ENCODE measurements at places on chromosomes 2 and 18. TPM values are rescaled to one million over a fixed set of nuclear protein-coding genes. Genes with fewer than 3 reads are reported as not detected.

Gene NAT8
- total RNA-seq, result not detected

Gene DIS3L2
- 24.7 TPM for total RNA-seq

Gene RFTN2
- total RNA-seq, result 7.4 TPM

DNA sequence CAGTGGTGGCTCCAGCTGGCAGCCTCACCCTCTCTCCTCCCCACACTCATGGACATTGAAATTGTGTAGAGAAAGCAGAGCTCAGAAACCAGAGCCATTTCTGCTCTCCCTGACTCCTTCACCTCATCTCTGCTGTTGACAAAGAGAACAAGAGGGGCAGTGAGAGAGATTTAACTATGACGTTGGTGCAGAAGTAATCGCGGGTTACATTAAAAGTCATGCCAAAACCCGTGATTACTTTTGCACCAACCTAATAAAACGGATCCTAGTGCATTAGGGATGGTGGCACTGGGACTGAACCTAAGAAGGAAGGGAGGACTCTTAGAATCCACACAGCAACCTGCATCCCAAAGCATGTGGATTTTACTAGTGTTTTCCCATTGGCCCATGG is 113.3 kb upstream of the CDC42EP3 start:
- no peaks in the 10 kb centered on the region for H3K36me3 ChIP-seq
- H3K27me3 ChIP-seq, result no peaks in the 10 kb centered on the region
- H3K4me1 ChIP-seq, result no peaks in the 10 kb centered on the region
- no peak overlapping the region for H3K4me3 ChIP-seq
- DNase-seq, result no peak

GRCh38 chr2:30185178-30185577 is 38.4 kb downstream of the YPEL5 start:
- H3K36me3 ChIP-seq, result no peaks in the 10 kb centered on the region
- no peak for DNase-seq
- no peak overlapping the region for H3K27ac ChIP-seq
- no peaks in the 10 kb centered on the region for H3K4me1 ChIP-seq
- no peaks in the 10 kb centered on the region for H3K27me3 ChIP-seq

GRCh38 chr18:25455646-25456045 is 103.7 kb upstream of the ZNF521 start:
- H3K27ac ChIP-seq, result no peak overlapping the region
- H3K27me3 ChIP-seq, result no peaks in the 10 kb centered on the region
- H3K4me3 ChIP-seq, result no peak overlapping the region
- DNase-seq, result no peak
- H3K4me1 ChIP-seq, result no peaks in the 10 kb centered on the region

Data from esophagus squamous epithelium (tissue), 5 donors.